ENCODE measurements at places on chromosomes 7 and 10.

- no peak for DNase-seq
Measured at GRCh38 chr7:157462419-157462771, 125.6 kb downstream of the DNAJB6 start.

- no peak for DNase-seq
Measured at GRCh38 chr7:119562839-119563238, 710.1 kb upstream of the KCND2 start.

DNA sequence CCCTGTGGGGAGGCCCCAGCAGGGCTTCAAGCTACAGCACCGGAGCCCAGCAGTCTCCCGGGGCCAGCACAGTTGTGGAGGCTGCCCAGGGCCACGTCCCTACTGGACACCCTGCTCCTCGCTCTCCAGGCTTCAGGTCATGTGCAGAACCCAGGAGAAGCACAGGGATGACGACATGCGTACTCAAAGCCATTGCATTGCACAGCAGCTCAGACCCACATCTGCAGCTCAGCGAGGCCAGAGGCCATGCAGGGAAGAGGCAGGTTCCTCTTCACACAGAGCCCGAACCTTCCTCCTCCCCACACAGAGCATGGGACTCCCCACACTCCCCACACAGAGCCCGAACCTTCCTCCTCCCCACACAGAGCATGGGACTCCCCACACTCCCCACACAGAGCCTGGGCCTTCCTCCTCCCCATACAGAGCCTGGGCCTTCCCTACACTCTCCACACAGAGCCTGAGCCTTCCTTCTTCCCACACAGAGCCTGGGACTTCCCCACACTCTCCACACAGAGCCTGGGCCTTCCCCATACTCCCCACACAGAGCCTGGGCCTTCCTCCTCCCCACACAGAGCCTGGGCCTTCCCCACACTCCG, 12.3 kb downstream of the CFAP46 start:
- peak; percentile 80 for DNase-seq

DNA sequence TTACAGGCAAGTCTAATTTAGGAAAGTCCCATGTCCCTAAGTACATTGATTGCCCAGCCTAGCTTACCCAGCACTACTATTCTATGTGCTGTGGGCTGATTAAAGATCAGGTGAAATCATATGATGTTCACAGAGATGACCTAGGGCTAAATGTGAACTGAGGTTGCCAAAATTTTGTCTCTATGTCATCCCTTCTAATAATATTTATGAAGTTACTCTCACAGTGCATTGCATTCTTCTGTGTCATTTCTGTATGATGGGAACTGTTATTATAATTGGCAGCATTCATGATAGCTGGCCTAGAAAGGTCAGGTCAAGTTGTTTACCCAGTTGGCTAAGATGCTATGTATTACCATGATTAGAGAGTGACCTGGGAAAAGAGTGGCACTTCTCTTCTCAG, 2.8 kb upstream of the PDK4 start:
- DNase-seq, result no peak

- no peak for DNase-seq
Measured at GRCh38 chr10:67550838-67551402, 145.1 kb downstream of the CTNNA3 start.

GRCh38 chr10:102274062-102274461, 28.7 kb downstream of the GBF1 start:
- DNase-seq, result no peak

GRCh38 chr7:145183069-145183468, 347.2 kb upstream of the TPK1 start:
- DNase-seq, result no peak

- no peak for DNase-seq
Measured at GRCh38 chr10:6161921-6162320, 40.8 kb upstream of the PFKFB3 start.

DNA sequence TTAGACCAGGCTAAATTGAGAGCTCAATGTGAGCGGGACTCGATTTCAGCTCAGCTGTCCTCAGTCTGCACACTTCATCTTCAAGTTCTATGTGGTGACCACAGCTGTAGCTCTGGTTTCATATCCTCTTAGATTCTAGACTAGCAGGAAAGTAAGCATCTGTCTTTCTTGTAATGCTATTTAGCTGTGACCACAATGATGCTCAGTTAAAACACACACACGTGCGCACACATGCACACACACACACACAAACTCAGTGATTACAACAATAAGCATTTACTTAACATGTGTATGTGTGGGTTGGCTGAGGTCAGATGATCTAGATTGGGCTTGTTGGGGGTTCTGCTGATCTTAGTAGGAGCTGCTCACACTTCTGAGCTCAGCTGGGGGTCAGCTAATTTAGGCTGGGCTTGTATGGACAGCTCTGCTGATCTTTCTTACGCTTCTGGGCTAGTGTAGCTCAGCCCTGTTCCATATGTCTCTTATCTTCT, 82.5 kb downstream of the ZNF365 start:
- no peak for DNase-seq

GRCh38 chr7:12993025-12993424, 305.6 kb downstream of the ARL4A start:
- DNase-seq, result no peak

- no peak for DNase-seq
Measured at GRCh38 chr7:134787064-134787463, 7.6 kb downstream of the CALD1 start.

- no peak for DNase-seq
Measured at GRCh38 chr7:26374647-26375373, 83.1 kb downstream of the SNX10 start.

- peak; percentile 82 for DNase-seq
Measured at GRCh38 chr10:75399461-75400162, 2.0 kb downstream of the ZNF503 start.

- DNase-seq, result no peak
Measured at GRCh38 chr10:101006593-101007098, 7.0 kb downstream of the LZTS2 start.

GRCh38 chr7:1592299-1592871, 22.6 kb upstream of the PSMG3 start:
- no peak for DNase-seq

All from adrenal gland (tissue), 19 donors.